ENCODE measurements at places on chromosomes 3 and 15.

DNA sequence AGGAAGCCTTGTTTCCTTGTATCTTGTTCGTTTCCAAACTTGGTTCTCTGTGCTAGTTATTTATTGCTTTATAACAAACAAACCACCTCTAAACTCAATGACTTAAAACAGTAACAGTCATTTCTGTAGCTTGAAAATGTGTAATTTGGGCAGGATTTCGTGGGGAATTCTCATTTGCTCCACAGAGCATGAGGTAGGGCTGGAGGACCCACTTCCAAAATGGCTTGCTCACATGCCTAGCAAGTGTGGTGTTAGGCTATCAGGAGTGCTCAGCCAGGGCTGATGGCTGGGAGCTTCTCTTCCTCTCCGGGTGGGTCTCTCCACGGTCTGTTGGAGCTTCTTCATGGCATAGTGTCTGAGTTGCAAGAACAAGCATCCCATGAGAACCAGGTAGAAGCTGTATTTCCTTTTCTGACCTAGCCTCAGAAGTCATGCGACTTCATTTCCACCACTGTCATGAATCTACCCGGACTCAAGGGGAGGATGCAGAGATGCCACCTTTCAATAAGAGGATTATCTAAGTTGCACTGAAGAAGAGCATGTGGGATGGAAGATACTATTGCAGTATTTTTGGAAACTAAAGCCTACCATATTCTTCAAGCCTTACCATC, 8.2 kb upstream of the TNIK start:
- no peak for DNase-seq

- peak; percentile 47 for DNase-seq
Measured at GRCh38 chr15:58038426-58039078, 27.0 kb downstream of the ALDH1A2 start.

GRCh38 chr3:195558602-195559001, 15.5 kb upstream of the PPP1R2 start:
- no peak for DNase-seq

- DNase-seq: no peak
Measured at GRCh38 chr3:47017504-47018268, 38.2 kb downstream of the NBEAL2 start.

DNA sequence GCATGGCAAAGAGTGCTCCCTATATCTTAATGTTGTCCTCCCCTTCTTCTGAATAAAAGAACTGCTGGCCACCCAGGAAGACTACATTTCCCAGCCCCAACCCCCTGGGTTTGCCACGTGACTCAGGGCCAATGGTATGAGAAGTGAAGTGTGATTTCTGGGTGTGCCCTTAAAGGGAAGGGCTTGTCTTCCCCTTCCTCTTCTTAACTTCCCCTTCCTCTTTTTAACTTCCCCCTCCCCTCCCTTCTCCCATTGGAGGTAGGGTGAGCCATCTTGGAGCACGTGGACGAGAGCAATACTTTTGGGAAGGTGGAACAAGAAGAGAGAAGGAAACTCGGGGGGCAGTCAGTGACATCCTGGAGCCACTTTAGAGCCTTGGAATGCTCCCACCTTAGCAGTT, 6.8 kb upstream of the KBTBD12 start:
- no peak for DNase-seq

- DNase-seq: no peak
Measured at GRCh38 chr15:31605467-31605931, 278.9 kb downstream of the KLF13 start.

DNA sequence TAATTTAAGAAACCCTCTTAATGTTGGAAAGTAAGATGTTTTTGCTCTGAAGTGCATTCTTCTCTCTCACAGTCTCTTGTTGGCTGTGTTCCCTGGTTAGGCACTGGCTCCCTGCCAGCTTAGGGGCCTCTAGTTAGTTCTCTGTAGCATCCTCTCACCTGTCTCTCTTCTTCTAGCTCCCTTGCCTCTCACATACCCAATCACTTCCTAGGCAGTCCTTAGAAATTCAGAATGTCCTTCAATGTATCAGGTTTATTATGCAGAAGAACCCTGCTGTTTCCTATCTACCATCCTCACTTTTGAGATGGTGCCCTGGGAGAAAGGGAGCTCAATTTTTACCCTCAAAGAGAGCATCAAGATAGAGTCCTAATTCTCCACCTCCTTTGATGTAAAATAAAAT, 36.2 kb upstream of the CPNE4 start:
- no peak for DNase-seq

DNA sequence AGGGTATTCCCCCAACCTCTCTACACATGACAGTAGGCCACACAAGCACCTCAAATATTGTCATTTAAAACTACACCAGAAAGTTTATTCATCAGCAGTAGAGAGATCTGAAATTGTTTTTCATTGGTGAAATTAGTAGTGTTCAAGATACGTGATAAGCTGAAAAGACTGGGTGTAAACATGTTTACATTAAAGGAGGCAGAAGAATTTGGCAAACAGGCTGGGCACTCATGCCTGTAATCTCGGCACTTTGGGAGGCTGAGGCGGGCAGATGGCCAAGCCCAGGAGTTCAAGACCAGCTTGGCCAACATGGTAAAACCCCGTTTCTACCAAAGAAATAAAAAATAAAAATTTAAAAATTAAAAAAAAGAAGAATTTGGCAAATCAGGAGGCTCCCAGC, 255.6 kb downstream of the FOXP1 start:
- no peak for DNase-seq

DNA sequence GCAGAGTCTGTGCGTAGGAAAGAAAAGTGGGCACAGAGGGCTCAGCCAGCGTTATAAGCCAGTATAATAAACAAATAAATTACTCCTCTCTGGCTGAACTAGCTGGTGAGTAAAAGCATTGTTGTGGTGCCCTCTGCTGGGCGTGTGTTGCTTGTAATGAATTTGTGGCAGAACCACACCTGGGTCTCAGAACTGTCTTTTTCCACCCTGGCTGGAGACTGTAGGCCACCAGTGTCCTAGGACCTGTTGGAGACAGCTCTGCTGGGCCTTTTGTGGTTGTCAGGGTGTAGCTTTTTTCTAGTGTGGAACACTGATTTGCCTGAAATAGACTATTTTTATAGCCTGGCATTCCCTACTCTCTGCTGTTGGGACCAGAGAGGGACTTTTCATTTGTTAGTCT, 130.5 kb upstream of the EIF1B start:
- peak; percentile 69 for DNase-seq

DNA sequence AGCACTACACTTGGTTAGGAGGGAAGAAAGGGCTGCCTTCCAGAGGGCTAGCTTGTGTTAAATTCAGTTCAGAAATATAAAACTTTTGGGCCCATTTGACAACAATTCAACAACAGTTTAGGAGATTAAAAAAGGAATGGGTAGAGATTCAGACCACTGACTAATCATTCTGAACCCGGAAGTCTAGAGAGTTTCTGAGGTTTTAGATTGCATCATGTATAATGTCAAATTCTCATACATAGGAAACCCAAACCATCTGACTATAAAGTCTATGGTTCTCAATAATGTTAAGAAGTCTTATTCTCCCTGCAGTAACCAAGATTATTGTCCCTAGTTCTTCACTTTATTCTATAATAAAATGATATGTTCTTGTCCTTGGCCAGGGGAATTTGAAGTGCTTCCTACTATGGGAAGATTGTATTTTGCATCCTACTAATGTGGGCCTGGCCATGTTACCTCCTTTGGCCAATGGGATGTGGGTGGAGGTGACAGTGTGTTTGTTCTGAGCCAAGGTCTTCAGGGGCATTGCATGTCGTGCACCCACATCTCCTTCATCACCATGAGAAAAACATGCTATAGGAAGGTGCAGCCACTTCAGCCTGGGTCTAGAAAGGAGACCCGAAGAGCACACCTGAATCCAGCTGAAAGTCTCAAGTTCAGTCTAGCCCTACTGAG, 66.4 kb upstream of the CCNL1 start:
- DNase-seq: no peak

All from left lobe of liver (tissue), 2 donors.